Stimulated activated CD4-positive, alpha-beta T cell treated with anti-CD3 and anti-CD28 coated beads, Interleukin-4, amount 100 ng/mL, for 1 hour (primary cell): ENCODE measurements at places on chromosomes 7 and 10.
A peak's percentile ranks its signal among the peaks of the same experiment; 100 is the strongest.

DNA sequence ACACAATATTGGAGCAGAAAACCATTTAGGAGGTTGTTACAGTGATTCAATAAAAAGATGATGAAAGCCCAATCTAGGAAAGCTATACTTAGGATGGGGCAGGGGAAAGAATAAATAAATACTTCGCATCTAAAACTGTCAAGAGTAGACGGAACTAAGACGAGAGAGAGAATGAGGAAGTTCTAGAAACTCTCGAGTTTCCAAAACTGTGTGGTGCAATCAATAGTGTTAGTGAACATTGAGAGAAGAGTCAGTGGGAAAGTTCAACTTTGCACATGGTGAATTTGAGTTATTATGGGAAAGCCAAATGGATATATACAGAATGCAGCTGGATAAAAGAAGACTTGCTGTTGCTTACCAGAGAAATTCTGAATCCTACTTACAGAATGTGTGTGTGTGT is 133.8 kb upstream of the MEOX2 start:
- no peak for DNase-seq

DNA sequence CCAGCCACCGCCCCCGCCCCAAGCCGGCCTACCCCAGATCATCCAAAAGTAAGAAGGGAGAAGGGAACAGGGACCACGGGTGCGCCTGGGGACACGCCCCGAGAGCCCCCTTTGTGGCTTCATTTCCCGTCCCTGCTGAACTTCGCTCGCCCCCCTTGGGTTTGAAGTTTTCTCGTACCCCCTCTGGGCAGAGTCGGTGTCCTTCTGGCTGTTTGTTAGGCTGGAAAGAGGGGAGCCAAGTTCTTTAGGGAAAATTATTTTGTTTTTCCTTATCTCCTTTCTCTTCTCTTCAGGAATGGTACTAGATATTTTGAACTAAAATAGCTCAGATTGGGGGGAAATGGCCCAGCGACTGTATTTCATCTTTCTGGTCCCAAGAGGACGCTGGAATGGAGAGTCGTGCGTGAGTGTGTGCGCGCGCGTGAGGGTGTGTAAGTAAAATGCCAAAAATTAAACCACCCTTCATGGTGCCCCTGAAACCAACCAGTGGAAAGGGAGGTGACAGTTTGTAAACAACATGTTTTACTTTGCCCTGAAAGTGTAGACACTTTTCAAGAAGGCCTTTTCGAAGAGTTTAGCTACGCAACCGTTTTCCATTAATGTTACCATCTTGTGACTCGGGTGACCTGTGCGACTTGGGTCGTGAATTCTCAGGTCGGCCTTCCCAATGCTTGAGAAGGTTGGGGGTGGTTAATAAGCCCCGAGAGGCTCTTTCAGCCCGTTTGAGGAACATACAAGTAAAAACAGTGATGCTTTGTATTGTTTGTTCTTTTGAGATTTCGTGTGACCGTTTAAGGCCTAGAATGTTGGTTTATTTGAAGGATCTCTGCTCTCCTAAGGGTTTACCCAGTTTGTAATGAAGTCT is 694 bp downstream of the RBM20 start:
- no peak for DNase-seq

- DNase-seq = no peak
These were observed 183.7 kb downstream of the ELMO1 start for GRCh38 chr7:37265006-37265405.

GRCh38 chr7:94666879-94667587 is 11.1 kb upstream of the SGCE start:
- DNase-seq = no peak

DNA sequence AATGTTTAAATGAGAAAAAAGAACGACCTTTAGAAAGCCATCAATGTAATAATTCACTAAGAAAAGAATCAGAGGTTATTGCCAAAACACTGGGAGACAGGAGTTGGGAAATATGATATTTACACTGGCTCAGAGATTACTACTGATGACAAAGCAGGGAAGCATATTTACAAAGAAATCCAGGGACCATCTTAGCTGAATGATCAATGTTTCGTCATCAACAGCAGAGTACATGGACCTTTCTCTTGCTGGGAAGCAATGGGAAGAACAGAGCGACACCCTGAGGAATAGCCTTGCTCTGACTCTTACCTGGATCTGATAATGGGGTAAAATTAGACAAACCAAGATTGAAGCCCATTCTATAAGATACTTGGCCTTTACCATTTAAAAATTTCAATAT is 1293.5 kb downstream of the XPNPEP1 start:
- DNase-seq = no peak

- no peak for DNase-seq
These were observed 606.5 kb upstream of the PFKP start for GRCh38 chr10:2460812-2461211.

GRCh38 chr10:94069884-94070283 is 76.2 kb downstream of the PLCE1 start:
- no peak for DNase-seq

DNA sequence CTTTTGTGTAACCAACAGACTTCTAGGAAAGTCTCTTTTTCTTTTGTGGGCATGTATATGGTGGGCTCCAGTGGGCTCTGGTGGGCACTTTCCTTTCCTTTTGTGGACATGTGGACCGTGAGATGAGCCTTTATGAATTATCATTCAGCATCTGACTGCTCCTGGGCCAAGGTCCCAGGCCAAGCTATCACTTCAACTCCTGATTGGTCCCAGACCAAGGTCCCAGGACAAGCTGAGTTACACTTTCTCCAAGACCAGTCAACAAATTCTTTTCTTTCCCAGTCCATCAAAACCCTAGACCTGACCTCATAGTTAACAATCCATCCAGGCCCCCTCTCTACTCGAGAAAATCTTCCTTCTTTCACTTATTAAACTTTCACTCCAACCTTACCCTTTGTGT is 1.0 kb downstream of the AKR1C8 start:
- DNase-seq = no peak

DNA sequence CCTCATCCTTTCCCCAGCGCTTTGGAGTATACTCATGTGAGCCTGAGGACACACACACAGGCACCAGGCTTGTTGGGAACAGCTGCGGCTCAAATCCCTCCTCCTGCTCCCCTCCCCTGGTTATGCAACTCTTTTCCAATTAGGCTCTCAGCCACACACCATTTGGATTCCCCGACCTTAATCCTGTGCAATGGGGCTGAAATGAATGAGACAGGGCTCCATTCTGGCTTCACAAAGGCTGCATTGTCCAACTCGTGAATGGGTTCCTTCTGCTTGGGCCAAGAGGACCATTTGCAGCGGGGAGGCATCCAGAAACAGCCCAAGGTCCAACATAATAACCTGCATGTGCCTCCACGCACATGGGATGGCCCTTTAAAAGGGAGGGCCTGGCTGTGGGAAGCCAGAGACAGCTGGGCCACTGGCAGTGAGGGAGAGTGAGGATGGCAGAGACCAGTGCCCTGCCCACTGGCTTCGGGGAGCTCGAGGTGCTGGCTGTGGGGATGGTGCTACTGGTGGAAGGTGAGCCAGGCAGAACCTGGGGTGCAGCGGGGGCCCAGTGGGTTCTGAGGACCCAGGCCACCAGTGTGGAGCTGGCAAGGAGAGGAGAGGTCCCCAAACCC is at the start of gene RGR:
TSS of gene RGR (plus strand) at position 403 of the 620 bp plus-strand sequence. CDS start at position 441, 38 bp downstream.
- DNase-seq = no peak

DNA sequence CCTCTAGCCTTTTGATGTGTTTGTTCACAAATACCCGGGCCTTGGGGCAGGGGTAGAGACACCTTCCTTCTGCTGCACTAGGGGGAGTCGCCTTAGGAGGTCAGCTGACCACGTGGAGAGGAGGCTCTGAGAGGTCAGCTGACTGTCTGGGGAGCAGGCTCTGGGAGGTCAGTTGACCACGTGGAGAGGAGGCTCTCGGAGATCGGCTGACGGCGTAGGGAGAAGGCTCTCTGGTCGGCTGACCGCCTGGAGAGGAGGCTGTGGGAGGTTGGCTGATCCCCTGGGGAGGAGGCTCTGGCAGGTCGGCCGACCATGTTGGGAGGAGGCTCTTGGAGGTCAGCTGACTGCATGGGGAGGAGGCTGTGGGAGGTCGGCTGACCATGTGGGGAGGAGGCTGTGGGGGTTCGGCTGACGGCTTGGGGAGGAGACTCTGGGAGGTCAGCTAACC is 59.6 kb upstream of the LYZL1 start:
- DNase-seq = no peak

DNA sequence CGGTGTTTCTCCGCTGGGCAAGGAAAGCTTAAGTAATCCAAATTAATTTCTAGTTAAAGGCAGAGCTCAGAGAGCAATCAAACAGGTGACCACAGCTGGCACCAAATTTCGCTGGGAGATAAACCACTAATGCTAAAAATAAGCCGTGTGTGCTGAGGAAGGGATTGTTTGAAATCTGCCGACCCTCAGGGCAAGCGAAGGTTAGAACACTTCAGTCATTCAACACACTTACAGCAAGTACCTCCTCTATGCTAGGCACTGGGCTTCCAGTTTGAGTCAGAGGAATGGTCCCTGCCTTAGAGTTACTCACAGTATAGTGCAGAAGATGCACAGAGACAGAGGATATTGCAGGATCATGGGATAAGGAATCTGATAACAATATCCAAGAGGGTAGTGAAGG is 467.9 kb upstream of the PODXL start:
- no peak for DNase-seq

DNA sequence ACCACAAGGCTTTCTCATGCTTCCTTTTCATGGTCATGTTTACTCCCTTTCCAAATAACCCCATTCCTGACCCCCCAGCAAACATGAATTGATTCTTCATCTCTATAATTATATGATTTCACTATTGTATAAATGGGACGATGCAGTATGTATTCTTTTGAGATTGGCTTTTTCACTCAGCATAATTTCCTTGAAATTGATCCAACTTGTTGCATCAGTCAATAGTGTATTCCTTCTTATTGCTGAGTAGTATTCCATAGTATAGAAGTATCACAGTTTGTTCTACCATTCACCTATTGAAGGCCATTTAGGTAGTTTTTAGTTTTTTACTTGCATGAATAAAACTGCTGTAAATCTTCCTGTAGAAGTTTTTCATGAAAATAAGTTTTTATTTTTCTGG is 264.7 kb downstream of the BAMBI start:
- no peak for DNase-seq

GRCh38 chr10:117374506-117375359 is 507 bp downstream of the PDZD8 start:
- DNase-seq = peak; percentile 27

- no peak for DNase-seq
These were observed 227.2 kb downstream of the MTERF1 start for GRCh38 chr7:91653286-91653685.

GRCh38 chr7:142802301-142802700 is 31.5 kb downstream of the PRSS2 start:
- no peak for DNase-seq

DNA sequence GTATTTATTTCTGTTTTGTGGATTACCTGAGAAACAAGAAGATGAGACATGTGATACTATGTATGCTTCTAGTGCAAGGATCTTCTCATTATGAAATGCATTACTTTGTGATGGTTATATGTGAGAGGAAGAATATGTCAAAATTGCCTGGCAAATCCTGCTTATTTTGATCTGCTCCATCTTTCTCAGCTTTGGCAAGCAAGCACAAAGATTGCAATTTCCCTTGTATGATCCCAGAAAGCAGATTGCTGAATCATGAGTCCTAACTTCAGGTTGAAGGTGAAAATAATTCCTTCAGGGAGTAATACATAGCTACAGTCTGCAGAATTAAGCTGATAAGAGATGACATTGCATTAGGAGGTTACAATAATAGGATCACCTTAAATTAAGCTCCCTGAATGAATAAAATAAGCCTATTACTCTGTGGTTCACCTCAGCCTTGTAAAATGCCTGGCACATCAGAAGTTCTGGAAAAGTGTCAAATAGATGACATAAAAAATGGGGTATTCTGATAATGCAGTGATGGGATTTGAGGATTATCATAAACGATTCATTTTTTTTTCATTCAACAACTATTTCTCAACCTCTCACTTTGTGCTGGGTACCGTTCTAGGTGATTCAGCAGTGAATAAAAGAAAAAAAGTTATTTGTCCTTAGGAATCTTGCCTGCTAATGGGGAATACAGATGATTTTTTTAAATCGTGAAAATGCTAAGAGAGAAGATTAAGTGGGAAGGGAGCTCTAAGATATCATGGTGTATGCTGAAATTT is 120.7 kb downstream of the CHN2 start:
- no peak for DNase-seq
